SHP77 (cell line): ENCODE measurements at places on chromosomes 5 and 9.

GRCh38 chr5:74953937-74954720 lies 87.9 kb upstream of the FAM169A start:
- no peak for DNase-seq

- DNase-seq = no peak
Observed at GRCh38 chr5:81195335-81195929, 37.7 kb upstream of the CKMT2 start.

DNA sequence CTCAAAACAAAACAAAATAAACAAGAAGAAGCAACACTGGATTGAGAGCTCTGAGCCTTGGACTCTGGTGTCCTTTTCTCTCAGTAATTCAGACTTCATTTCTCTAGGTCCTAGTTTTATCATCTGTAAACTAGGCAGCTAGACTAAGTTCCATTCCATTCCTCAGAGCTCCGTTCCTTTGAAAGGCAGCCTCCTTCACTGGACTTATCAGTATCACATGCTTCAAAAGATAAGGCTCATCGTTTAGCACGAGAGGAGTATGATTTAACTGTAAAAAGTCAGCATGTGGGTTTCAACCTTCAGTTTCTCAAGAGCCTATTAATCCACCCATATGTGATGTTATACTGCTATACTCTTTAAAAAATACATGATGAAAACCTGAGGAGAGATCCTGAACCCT lies 1.6 kb downstream of the ATP10B start:
- DNase-seq = no peak

GRCh38 chr5:143889986-143890385 lies 78.0 kb downstream of the HMHB1 start:
- DNase-seq = no peak

- DNase-seq = no peak
Observed at GRCh38 chr9:134420281-134420845, 94.1 kb downstream of the RXRA start.

- DNase-seq = no peak
Observed at GRCh38 chr5:89473196-89473595, 590.2 kb upstream of the MEF2C start.

- DNase-seq = no peak
Observed at GRCh38 chr9:134937566-134938345, 20.0 kb upstream of the FCN1 start.

- DNase-seq = no peak
Observed at GRCh38 chr5:72511774-72512592, 4.8 kb upstream of the ZNF366 start.

- no peak for DNase-seq
Observed at GRCh38 chr5:10518347-10518746, 45.5 kb upstream of the ANKRD33B start.

- no peak for DNase-seq
Observed at GRCh38 chr5:136014049-136015002, 14.5 kb upstream of the TGFBI start.

- no peak for DNase-seq
Observed at GRCh38 chr5:16639206-16639605, 22.4 kb upstream of the RETREG1 start.

DNA sequence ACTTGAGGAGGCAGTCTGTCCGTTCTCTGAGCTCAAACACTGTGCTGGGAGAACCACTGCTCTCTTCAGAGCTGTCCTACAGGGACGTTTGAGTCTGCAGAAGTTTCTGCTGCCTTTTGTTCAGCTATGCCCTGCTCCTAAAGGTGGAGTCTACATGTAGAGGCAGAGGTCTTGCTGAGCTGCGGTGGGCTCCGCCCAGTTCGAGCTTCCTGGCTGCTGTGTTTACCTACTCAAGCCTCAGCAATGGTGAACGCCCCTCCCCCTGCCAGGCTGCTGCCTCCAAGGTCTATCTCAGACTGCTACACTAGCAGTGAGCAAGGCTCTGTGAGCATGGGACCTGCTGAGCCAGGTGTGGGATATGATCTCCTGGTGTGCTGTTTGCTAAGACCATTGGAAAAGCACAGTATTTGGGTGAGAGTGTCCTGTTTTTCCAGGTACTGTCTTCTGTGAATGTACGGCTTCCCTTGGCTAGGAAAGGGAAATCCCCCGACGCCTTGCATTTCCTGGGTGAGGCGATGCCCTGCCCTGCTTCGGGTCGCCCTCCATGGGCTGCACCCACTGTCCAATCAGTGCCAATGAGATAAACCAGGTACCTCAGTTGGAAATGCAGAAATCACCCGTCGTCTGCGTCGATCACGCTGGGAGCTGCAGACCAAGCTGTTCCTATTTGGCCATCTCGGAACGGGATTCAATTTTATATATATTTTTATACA lies 58.5 kb downstream of the CNTRL start:
- peak; percentile 54 for DNase-seq

DNA sequence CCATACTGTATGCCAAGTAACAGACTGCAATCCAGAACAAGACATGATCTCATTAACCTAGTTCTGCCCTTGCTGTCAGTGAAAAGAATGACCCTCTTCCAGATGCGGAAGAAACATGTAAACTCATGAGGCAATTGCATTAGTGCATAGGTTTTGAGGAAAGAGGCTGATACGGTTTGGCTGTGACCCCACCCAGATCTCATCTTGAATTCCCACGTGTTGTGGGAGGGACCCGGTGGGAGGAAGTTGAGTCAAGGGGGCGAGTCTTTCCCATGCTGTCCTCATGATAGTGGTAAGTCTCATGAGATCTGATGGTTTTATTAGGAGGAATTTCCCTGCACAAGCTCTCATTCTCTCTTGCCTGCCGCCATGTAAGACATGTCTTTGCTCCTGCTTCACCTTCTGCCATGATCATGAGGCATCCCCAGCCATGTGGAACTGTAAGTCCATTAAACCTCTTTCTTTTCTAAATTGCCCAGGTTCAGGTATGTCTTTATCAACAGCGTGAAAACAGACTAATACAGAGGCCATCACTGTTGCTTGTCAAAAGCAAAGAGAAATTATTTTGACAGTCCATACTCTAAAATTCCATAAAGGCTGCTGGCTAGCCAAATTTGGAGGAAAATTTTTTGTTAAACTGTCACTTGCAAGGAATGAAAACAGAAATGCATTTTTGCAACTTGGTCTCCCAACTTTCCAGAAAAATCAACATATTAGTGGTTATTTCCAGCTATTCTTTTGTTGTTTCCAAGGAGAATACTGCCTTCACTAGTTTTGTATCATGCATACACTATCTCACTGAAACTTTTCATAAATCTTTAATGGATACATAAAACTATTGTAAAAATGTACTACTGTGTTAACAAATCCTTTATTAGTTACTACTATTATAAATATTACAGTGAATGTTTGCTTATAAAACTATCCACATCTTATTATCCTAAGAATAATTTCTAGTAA lies 3.2 kb upstream of the ARL15 start:
- DNase-seq = no peak

- no peak for DNase-seq
Observed at GRCh38 chr5:164763206-164763605, 1257.8 kb downstream of the MAT2B start.

DNA sequence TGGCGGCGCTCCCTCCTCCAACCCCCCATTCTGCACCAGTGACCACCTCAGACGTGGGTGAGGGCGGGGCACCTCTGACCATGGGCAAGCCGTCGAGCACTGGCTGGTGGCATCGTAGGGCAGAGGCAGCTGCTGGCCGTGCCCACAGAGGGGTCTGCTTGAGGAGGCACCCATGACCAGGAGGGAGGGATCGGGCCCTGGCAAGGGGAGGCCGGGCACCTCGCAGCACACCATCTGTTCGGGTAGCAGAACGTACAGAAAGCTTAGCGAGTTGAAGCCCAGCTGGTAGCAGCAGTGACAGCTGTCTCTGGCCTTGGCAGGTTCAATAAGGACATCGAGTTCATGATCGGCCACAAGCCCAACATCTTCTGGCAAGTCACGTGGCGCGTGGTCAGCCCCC lies 4.3 kb upstream of the SLC6A18 start:
- DNase-seq = no peak

DNA sequence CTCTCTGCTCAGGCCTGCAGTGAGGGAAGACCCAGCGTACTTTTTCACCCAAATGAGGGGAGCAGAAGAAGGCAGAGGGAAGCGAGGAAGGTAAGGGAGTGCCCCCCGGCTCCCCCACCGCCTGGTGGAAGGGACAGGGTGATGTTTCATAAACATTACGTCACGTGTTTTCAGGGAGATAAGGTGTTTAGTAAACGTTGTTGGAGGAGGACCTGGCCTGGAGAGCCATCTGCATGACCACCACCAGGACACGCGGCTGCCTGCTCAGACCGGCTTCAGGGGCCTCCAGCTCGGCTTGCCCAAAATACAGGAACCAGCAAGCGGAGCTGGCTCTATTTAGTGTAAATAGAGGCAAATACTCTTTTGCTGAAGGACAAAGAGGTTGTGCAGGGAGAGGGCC lies 40.0 kb upstream of the C5orf58 start:
- no peak for DNase-seq

GRCh38 chr5:86824637-86825036 lies 206.9 kb downstream of the COX7C start:
- DNase-seq = no peak

GRCh38 chr5:34543687-34544086 lies 112.4 kb upstream of the RAI14 start:
- DNase-seq = no peak

DNA sequence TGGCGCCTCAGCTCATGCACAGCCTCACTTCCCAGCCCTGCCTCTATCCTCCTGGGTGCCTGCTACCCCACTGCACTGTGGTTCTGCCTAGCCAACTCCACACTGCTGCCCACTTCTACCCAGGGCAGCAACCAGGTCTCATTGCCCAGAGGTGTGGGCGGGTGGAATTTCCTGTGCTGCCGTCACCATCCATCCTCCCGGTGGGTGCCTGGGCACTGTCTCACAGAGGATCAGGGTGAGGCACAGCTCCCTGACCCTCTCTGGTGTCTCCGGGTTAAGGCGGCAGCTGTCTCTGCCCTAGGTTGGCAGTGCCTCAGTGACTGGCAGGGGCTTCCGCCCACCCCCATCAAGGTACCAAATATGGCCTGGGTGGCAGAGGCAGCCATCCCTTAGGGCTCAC lies 4.3 kb upstream of the MTMR12 start:
- DNase-seq = no peak

DNA sequence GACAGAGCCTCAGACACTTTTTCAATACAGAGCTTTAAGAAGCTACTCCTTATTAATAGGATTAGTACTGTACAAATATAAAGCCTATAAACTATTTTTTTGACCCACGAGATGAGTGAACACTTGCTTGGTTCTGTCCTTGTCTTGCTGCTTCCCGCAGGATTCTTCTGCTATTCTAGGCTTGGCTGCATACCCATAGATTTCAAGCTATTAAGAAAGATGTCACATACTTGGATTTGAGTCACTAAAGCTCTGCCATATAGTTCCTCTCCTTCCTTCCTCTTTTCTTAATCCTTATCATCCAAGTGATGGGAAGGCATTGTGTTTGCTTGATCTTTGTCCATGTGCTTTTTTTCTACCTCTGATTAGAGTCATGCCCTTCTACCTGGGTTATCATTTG lies 361.2 kb upstream of the TRPC7 start:
- no peak for DNase-seq

DNA sequence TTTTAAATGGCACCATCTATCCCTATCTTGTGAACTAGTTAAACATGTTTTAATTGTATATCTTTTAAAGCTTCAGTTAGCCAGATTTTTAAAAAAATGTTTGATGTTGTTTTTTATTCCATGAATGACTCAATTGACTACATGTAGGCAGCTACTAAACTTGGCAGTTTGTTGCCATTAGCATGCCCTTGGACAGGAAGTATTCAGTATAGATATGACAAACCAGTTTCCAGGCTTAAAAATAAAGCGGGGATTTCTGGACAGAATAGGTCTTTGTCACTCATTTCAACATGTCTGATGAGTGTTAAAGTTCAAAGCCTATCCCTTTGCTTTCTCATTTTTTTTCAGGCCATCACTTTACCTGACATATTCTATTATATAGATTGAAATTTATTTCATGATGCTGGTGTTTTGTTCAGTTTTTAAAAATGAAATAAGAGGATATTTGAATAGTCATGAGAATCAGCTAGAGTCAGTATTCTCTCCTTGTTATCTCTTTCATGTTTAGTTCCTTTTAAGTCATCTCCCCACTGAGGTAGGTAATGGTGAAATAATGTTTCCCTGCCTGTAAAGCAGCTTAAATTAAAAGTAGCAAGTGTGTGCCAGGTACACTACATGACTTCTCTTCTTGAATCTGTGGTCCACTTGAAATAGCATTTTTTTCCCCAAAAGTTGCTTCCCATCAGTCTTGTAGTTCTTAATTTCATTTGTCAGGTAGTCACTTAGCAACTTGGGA lies 11.9 kb downstream of the TNFAIP8 start:
- no peak for DNase-seq

GRCh38 chr5:68834491-68834981 lies 259.3 kb upstream of the SLC30A5 start:
- DNase-seq = no peak

GRCh38 chr5:64040490-64040889 lies 78.2 kb upstream of the HTR1A start:
- DNase-seq = no peak

DNA sequence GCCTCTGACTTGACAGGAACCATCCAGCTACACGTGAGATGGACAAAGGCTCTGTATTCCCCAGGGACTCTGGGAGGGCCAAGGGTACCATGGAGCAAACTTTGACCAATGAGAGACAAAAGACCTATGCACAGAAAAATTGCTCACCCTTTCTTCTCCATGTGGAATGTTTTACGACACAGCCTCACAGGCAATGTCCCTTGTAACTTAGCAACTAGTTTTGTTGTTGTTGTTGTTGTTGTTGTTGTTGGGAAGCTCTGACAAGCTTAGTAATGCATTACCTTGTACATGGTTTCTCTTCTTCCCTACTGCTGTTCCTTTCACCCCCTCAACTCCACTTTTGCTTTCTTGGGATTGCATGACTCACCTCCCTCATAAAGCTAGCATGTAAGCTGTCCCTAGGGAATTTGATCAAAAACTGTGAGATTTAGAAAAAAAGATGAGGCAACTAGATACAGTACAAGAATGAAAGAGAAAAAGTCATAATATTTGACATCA lies 550.9 kb downstream of the RAB3C start:
- no peak for DNase-seq

DNA sequence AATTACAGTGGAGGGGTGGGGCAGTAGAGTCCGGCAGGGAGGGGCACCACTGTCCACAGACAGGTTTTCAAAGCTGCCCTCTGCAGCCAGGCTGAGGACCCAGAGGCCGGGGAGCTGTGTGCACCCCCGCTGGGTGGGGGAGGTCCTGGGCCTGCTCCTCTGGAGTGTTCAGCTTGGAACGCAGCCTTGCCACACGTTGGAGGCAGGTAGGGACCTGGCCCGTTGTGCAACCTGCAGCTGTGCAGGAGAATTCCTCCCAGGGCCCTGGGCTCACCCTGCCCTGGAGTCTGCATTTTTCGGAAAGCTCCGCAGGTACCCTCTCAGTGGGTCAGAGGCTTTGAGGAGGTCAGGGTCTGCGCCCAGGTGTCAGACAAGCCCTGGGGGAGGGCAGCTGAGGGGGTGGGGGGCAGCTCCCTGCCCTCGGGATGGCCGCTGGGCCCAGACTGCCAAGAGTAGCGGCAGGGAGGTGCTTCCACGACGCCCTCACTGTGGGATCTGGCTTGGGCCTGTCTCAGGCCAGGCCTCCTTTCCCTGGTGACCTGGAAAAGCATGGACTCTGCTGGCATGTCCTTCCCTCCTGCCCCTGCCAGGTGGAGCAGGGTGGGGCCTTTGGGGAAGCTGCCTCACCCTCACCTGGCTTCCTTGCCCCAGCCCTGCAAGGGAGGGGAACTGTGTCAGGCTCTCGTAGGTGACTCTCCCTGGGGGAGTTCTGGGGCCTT lies 29.5 kb downstream of the RXRA start:
- DNase-seq = no peak
